ENCODE measurements at places on chromosomes 3 and 15.

- no peak for DNase-seq
These were observed 51.3 kb downstream of the ABCC5 start for GRCh38 chr3:183966361-183966791.

DNA sequence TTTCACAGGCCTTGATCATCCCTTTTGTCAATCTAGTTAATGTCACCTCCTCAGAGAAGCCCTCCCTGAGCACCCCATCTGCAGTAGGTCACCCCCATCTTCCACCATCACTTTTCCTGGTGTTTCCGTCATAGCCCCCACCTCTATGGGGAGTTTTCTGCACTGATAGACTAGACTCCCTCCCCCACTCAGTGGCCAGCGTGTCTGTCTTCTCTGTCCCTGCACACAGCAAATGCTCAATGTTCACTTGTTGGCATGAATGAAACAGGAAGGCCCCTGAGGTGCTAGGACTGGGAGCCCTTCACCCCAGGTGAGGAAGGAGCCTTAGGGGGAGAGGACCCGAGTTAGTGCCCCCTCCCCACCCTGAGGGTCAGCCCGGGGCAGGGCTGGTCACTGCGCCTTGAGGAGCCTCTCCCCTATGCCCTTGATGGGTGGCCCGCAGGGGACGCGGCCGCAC is 15.8 kb upstream of the FANCD2 start:
- no peak for DNase-seq

- DNase-seq, result no peak
These were observed 57.6 kb upstream of the MEX3B start for GRCh38 chr15:82103468-82103867.

GRCh38 chr3:165273411-165273810 is 77.2 kb upstream of the SLITRK3 start:
- no peak for DNase-seq

DNA sequence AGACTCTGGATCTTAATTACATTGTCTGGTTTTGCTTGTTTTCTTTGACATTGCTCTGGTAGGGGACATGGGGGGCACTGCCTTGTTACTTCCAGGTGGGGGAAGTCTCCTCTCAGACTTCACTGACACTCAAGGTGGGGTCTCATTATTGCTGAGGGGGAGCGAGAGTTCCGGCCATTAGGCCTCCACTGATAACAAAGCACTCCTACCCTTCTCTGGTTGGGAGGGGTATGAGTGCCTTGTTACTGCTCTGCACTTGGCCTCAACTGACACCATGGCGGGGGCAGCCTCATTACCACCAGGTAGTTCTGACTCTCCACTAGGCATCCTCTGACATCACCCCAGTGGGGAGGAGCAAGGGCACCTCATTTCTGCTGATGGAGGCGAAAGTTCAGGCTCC is 25.7 kb downstream of the SH3GL3 start:
- DNase-seq, result no peak

- DNase-seq, result no peak
These were observed 178.9 kb upstream of the THRB start for GRCh38 chr3:24673596-24673995.

Measured in adipocyte (in vitro differentiated cells).